ENCODE measurements at places on chromosomes 6 and 20.

DNA sequence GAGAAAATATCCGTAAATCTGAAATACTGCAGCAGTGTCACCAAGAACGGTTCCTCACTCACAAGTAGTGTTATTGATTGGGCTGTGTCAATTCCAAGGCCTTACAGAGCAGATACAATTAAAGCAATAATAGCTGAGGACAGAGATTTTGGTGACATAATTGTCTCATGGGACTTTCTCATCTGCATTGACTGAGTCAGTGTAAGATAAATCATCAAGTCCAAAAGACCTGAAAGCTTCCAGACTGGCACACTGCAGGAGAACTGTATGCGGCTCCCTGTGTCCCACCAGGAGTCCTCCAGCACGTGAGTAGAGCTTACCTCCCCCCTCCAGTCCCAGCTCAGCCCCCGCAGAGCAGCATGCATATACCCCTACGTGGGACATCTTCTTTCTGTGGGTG is 655.2 kb upstream of the ARID1B start:
- no peak for DNase-seq

DNA sequence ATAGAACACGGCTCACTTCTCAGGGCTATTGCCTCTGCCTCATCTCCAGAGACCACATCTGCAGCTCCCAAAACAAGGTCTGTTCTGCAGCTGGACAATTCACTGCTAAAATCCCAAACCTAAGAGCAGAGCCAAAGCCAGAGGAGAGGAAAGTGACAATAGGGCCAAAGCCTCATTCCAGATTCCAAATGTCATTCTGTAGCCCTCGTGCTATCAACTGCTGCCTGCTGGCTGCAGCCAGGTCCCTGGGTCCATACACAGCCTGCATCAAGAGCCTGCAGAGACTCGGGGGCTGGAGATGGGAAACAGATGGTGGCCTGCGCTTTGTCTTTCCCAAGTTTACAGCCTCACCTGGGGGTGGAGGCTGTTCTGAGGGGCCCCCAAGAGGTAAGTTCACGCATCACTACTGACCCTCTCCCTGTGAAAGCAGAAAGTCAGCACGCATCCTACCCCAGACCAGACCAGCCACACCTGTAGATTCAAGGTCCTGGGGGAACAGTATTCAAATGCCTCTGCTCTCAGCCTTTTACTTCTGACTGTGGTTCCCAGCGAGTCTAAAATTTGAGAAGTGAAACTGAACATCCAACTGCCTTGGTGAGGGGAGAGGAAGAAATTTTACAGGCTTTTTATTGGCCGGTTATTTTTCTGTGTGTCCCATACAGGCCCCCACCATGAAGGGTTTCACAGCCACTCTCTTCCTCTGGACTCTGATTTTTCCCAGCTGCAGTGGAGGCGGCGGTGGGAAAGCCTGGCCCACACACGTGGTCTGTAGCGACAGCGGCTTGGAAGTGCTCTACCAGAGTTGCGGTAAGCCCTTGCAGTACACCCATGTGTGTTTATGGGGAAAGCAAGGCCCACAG is at the start of gene LY86:
TSS of gene LY86 (plus strand) at position 657 of the 860 bp plus-strand sequence. CDS start at position 672, 15 bp downstream.
- DNase-seq, result no peak

- DNase-seq, result no peak
These were observed 301.2 kb downstream of the CDKAL1 start for GRCh38 chr6:20835315-20836010.

DNA sequence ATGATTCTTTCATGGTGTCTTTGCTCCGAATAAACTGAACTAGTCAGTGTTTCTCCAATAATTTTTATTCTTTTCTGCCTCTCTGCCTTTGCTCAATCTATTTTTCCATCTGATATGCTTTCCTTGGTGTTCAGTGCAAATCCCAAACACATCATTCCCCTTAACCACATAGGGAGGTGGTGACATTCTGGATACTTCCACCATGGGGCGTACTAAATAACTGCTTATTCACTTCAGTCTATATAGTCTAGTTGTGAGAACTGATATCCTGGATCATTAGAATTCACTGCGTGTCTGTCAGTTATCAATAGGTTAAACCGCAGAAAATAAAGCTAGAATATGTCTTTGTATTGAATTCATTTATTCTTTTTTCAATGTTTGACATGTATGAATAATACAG is 83.1 kb downstream of the KCNQ5 start:
- no peak for DNase-seq

- DNase-seq, result peak; percentile 39
These were observed 110.1 kb upstream of the GPR6 start for GRCh38 chr6:109867970-109868358.

DNA sequence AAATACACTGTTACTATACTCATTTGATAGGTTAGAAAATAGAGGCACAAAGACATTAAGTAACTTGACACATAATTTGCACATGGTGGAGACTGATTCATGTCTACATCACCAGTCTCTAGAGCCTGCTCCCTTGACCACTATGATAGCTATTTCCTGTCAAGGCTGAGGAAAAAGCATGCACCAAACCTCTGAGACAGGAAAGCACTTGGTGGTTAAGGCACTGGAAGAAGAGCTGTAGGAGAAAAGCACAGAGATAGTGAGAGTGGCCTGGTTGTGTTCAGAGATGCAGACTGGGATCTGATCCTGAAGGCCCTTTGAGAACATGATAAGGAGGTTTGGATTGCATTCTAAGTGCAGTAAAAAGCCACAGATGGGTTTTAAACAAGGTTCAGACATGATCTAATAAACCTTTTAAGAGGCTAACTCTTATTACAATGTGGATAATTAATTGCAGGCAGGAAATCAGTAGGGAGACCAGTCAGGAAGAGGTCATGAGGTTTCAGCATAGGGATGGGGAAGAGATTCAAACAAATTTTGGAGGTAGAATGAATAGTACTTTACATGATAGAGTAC is 168.9 kb downstream of the PHF3 start:
- peak; percentile 96 for DNase-seq

DNA sequence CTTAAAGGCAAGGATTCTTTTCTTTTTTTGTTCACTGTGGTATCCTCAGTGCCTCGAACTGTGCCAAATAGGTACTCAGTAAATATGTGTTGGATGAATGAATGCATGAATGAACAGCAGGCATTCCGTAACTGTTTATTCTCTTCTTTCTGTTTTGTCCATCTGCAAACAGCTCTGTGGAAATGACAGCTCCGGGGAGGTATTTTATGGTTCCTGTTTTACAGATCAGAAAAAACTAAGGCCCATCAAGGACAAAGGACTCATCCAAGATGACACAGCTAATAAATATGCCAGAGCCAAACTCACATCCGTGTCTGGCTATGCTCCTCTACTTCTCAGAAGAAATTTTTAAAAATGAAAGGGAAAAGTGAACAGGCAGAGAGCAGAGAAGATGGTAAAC is 21.0 kb downstream of the JPH2 start:
- DNase-seq, result peak; percentile 40

DNA sequence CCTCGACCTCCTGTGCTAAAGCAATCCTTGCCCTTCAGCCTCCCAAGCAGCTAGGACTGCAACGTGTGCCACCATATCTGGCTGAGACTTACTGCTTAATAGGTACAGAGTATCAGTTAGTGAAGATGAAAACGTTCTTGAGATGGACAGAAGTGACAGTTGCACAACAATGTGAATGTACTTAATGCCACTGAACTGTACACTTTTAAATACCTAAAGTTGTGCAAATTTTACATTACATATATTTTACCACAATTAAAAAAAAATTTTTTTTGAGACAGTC is 25.9 kb downstream of the NUDT3 start:
- no peak for DNase-seq

GRCh38 chr20:63658749-63659187 is 656 bp downstream of the RTEL1 start:
- DNase-seq, result peak; percentile 62

- no peak for DNase-seq
These were observed 188.9 kb downstream of the PLCB1 start for GRCh38 chr20:8321001-8321400.

DNA sequence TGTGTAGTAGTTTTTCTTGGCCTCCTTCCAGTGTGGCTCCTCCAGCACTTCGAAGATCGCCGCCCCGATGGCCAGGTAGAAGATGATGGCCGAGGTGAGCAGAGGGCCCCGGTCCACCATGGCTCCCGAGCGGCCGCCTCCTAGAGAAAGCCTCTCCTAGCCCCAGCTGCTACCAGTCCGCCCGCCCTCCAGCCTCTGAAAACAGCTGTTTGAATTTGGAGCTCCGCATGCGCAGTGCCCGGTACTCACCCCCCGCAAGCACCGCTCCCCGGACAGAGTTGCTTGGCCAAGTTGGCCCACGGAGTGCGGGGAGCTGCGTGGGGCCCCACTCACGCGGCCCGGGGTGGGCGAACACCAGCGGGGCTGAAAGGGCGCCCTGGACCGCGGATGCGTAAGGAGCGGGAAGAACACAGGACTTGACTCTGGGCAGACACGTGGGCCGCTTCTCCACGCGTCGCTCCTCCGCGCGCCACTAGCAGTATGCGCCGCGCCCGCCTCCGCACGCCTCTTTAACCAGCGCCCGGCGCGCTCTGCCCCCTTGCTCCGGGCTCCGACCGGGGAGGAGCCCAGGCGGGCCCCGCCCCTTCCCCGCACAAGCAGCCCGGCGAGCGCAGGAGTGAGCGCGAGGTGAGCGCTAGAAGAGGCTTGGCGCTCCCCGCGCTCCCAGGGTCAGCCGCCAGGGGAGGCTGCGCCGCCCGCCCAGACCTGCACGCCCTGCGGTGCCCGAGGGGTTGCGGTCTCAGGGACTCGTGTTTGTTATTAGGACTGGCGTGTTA is at the start of gene KCNK5:
TSS of gene KCNK5 (minus strand) at position 484 of the 776 bp plus-strand sequence. CDS start at position 120, 364 bp downstream.
- peak; percentile 48 for DNase-seq

DNA sequence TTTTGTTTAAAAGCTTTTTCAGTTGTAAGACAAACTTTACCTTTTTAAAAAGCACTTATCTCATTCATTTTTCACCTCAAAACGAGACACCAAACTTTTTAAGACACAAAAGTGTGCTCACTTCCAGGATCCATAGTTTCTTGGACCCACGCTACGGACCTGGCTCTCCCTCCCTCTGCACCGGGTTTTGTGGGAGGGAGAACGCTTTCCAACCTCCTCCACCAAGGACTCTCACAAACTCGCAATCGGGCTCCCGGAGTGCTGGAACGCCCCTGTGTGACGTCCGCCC is 436 bp downstream of the CAGE1 start:
- DNase-seq, result peak; percentile 80

GRCh38 chr6:15357782-15358181 is 111.9 kb downstream of the JARID2 start:
- no peak for DNase-seq

- DNase-seq, result no peak
These were observed 146.6 kb downstream of the RNF144B start for GRCh38 chr6:18533793-18534192.

DNA sequence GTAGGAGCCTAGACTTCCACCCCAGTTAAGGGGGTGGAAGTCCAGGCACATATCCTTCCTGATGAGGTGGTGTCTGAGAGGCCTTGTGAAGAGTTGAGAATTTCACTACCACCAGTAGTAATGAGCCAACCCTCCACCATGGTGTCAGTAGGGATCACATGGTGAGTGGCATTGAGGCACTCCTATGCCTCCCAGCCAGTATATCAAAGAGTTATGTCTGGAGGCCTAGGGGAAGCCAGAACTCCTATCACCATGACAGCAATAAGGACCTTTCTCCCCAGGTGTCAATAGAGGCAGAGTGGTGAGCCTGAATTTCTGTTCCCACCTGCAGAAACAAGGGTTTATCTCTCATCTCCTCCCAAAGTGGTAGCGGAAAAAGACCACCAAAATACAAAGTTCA is 106.6 kb upstream of the ADTRP start:
- DNase-seq, result no peak

DNA sequence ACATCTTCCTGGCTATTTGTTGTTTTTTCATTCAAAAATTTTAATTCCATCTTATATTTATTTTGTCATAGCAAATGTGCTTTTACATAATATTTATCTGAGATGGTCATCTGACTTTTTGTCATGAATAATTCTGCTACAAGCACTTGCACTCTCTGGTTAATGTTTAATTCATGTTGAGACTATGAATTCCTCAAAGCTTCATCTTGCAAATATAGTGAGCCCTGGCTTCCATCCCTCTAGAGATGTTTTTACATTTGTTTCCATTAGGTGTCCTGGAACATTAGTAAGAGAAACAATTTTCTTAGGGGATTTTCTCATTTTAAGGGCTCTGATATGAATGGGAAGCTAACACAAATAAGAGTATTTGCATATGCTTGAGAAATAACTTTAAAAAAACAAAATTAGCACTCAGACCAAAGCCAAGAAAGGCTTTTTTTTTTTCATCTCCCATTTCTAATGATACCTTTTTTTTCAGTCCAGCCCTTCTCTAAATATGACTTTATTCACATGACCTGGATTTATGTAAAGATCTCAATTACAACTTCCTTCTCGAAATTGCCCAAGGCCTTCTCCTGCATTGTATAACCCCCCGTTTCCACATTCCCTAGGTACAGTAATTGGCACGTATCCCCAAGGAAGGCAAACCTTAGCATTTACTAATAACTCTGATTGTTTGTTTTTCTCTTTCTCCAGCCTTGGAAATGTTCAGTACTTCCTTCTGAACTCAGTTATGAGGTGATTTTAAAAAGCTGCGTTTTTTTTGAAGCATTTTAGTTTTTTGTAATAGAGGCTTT is 797.0 kb upstream of the GJE1 start:
- DNase-seq, result no peak

GRCh38 chr6:13103169-13103568 is 225.2 kb downstream of the TBC1D7 start:
- DNase-seq, result no peak

DNA sequence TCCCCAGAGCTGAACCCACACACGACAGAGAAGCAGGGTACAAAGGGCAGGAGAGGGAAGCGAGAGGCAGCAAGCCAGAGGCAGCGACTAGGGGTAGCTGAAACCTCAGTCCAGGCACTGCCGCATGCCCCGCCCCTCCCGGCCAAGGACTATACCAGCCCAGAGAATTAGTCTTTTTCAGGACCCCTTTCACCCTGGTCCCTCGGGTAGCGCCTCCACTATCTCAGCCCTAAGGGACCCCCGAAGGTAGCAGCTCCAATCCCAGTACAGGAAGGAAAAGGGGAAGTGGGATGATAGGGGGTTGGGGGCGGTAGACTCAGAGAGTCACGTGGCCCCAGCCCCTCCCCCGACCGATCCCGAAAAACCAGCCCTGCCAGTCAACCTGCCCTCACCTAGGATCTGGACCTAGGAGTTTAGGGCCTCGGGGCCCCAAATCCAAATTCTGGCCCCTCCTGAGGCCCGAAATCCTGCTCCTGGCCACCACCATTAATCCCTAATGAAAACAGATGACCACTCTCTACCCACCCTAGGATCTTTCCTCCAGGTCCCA is 1.3 kb downstream of the RGL2 start:
- DNase-seq, result no peak

DNA sequence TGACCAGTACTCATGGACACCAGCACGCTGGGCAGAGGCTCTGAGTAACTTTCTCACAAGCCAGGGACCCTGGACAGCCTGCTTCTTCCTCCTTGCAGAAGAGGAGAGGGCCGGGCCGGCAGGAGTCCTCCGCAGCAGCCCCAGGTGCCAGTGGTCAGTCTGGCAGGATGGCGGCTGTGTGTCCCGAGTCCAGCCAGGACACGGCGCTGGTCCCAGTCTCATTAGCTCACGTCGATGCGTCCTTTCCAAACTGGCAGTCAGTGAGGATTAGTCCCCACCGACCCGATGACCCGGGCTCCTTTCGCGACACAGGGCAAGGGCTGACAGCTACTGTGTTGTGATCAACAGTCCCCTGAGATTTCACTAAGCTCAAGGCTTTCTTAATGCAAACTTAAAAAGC is 267.0 kb downstream of the TAF4 start:
- DNase-seq, result no peak

- peak; percentile 67 for DNase-seq
These were observed 709 bp upstream of the ZNF76 start for GRCh38 chr6:35258858-35259193.

GRCh38 chr6:14743144-14743473 is 502.8 kb upstream of the JARID2 start:
- no peak for DNase-seq

Data from iris pigment epithelial cell (primary cell).